Ovary (tissue), 10 donors: ENCODE measurements at places on chromosomes 6 and 20.
A peak's percentile ranks its signal among the peaks of the same experiment; 100 is the strongest.

DNA sequence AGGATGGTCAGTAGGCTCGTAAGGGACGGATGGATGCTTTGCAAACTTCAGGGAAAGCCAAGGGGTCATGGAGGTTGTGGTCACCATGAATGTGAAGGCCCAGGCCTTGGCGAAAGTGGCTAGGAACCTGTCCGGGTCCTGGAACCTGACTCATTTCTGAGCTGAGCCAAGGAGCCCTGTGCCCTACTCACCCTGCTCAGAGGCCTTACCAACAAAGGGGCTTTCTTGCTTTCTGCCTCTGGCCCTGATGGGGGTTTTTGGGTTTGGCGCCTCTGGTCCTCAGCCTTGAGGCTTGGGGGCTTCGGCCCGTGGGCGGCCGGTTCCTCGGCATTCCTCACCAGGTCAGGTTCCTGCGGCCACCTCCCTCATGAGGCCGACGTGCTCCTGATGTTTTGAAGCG lies 155.1 kb downstream of the DTNBP1 start:
- no peaks in the 10 kb centered on the region for H3K36me3 ChIP-seq
- no peaks in the 10 kb centered on the region for H3K27me3 ChIP-seq
- no peak for DNase-seq
- peaks cover 9% of the 10 kb centered on the region for H3K4me1 ChIP-seq
- no peak overlapping the region for H3K27ac ChIP-seq

GRCh38 chr6:3693831-3694230 lies 57.7 kb downstream of the PXDC1 start:
- H3K4me1 ChIP-seq, result no peaks in the 10 kb centered on the region

DNA sequence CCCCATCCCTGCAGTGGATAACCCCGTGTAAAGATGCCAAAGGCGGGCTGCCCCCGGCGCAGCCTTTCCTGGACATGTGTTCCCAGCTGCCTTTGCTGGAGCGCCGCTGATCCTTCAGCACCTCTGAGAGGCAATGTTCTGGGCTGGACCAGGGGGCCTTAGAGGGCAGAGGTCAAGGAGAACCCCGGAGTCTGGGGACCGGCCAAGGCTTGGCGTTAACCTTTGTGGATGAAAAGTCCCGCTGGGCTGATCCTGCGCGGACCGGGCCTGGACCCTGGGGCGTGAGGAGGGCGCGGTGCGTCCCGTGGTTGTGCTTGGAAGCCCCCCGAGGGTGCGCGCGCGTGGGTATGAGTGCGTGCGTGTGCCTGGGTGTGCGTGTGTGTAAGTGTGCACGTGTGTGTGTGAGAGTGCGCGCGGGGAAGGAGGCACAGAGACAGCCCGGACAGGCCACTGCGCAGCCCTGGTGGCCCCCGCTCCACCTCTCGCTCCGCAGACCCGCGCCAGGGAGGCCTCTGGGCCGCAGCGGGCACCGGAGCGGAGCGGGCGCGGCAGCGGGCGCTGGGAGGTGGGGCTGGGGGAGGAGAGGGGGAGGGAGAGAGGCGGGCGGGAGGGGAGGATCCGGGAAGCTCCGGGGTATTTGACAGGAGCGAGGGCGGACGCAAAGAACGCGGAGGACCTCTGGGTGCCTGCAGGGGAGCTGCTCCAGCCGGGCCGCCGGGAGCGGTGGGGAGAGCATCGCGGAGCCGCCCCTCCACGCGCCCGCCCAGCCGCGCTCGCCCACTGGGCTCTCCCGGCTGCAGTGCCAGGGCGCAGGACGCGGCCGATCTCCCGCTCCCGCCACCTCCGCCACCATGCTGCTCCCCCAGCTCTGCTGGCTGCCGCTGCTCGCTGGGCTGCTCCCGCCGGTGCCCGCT lies at the start of gene SMOC2:
Gene SMOC2 (plus strand): TSS at position 665 of the 914 bp plus-strand sequence. CDS start 187 bp downstream, at position 852.
- H3K27ac ChIP-seq, result peak within 1 kb of the TSS; percentile 70
- peak; percentile 83 for DNase-seq
- peaks cover 15% of the 10 kb centered on the region for H3K4me1 ChIP-seq
- no peaks in the 10 kb centered on the region for H3K27me3 ChIP-seq
- peak within 1 kb of the TSS; percentile 69 for H3K4me3 ChIP-seq
- H3K36me3 ChIP-seq, result no peaks in the 10 kb centered on the region

DNA sequence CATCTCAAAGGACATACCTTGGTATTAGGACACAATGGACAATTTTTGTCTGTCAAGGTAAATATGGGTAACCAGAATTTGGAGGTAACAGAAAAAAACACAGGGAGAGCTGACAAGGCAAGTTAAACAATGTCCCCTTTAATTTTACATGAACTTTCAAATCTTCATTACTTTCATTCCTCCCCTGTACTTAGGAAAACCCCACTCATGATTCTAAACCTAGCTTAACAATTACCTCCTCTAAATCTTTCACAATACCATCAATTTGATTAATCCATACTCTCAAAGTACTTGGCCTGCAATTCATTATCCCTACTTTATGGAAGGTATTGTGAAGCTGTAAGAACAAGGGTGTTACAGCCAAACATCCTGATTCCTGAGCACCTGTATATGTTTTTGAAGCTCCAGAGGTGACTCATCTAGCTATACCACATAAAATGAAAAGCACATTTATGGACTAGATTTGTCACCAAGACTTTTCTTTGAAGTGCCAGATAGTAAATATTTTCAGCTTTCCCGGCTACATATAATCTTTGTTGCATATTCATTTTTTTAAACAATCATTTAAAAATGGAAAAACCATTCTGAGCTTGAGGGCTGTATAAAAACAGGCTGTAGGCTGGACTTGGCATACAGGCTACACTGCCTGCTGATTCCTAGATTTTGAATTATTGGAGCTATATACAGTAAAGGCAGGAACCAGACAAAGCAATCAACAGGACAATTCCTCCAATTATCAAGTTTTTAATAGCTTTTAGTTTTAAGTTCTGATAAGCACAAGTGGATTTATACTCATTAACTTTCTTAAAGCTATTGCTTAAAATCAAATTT lies 22.9 kb downstream of the DEK start:
- no peaks in the 10 kb centered on the region for H3K36me3 ChIP-seq
- no peak for DNase-seq
- no peak overlapping the region for H3K4me3 ChIP-seq
- H3K27me3 ChIP-seq, result no peaks in the 10 kb centered on the region

DNA sequence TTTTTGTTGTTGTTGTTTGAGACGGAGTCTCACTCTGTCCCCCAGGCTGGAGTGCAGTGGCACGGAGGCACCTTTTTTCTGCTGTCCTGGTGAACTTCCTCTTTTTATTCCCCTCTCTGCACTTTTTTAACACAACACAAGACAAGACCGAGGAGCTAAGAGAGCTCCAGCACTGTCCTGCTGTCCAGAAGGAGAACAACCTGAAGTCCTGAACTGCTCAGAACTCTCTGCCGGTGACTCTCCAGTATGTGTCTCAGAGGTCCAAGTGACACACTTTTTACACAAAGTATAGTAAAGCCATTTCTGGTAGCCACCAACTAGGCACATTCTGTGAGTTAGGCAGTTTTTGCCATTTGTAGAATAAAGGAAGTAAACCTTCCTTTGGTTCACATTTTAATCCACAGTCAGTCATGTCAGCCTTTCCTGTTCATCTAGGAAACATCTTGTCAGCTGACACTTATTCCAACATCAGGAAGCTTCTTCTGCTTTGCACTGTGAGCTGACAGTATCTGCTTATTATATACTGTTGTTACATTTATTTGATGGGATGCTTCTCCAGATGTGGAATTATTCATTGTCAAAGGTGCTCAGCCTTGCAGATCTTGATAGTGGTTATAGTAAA lies 28.1 kb upstream of the TXNDC5 start:
- DNase-seq, result no peak
- H3K4me1 ChIP-seq, result no peaks in the 10 kb centered on the region
- no peak overlapping the region for H3K27ac ChIP-seq
- no peaks in the 10 kb centered on the region for H3K27me3 ChIP-seq
- no peaks in the 10 kb centered on the region for H3K36me3 ChIP-seq

GRCh38 chr6:7976485-7977056 lies 66.0 kb upstream of the TXNDC5 start:
- no peaks in the 10 kb centered on the region for H3K27me3 ChIP-seq
- peaks cover 8% of the 10 kb centered on the region for H3K4me1 ChIP-seq

DNA sequence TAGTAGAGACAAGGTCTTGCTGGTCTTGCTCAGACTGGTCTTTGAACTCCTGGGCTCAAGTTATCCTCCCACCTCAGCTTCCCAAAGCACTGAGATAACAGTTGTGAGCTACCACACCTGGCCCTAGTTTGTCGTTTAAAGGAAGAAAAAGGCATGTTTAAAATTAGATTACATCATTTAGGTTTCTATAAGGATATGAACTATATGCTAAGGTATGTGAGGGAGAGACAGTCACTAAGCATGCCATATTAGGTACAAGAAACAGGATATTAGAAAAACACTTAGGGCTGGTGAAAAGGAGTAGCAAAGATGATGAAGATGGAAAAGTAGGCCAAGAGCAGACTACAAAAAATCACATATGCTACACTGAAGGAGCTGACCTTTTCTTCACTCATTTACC lies 106.4 kb downstream of the ASCC3 start:
- DNase-seq, result no peak
- no peaks in the 10 kb centered on the region for H3K27me3 ChIP-seq
- no peak overlapping the region for H3K27ac ChIP-seq
- no peak overlapping the region for H3K4me3 ChIP-seq
- H3K4me1 ChIP-seq, result no peaks in the 10 kb centered on the region

- H3K4me3 ChIP-seq, result no peak overlapping the region
- H3K27ac ChIP-seq, result no peak overlapping the region
- no peak for DNase-seq
- H3K4me1 ChIP-seq, result peaks cover 2% of the 10 kb centered on the region
Measured at GRCh38 chr6:72133324-72133723, 247.0 kb downstream of the RIMS1 start.

DNA sequence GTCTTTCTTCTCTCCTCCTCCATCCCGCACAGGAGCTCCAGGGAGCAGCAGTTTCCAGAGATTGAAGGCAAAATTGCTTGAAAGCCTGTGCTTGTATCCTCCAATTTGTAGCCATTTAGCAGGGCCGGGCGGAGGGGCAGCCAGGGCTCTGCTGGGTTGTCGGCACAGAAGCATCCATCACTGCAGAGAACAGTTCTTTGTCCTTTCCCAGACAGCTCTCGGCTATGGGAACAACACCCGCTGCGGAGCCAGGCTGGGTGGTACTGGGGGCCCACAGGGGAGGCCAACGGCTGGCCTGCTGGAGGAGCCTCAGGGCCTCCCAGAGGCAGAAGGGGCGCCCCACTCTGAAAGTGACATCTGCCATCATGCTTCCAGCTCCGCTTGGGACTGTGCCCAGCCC lies 7.8 kb downstream of the HRH3 start:
- H3K4me1 ChIP-seq, result no peaks in the 10 kb centered on the region
- H3K27ac ChIP-seq, result no peak overlapping the region
- no peaks in the 10 kb centered on the region for H3K36me3 ChIP-seq
- H3K27me3 ChIP-seq, result no peaks in the 10 kb centered on the region

DNA sequence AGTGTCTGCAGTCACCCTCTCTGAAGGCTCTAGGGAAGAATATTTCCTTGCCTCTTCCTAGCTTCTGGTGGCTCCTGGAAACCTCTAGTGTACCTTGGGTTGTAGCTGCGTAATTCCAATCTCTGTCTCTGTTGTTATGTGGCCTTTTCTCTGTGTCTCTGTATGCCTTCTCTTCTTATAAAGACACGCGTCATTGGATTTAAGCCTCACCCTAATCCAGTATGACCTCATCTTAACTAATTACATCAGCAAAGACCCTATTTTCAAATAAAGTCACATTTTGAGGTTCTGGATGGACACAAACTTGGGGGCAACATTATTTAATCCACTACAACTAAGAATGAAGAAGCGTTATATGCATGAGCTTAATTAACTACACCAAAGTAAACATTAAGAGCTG lies 111.4 kb upstream of the ZNF184 start:
- DNase-seq, result no peak
- H3K27ac ChIP-seq, result no peak overlapping the region
- no peaks in the 10 kb centered on the region for H3K27me3 ChIP-seq
- no peaks in the 10 kb centered on the region for H3K4me1 ChIP-seq

DNA sequence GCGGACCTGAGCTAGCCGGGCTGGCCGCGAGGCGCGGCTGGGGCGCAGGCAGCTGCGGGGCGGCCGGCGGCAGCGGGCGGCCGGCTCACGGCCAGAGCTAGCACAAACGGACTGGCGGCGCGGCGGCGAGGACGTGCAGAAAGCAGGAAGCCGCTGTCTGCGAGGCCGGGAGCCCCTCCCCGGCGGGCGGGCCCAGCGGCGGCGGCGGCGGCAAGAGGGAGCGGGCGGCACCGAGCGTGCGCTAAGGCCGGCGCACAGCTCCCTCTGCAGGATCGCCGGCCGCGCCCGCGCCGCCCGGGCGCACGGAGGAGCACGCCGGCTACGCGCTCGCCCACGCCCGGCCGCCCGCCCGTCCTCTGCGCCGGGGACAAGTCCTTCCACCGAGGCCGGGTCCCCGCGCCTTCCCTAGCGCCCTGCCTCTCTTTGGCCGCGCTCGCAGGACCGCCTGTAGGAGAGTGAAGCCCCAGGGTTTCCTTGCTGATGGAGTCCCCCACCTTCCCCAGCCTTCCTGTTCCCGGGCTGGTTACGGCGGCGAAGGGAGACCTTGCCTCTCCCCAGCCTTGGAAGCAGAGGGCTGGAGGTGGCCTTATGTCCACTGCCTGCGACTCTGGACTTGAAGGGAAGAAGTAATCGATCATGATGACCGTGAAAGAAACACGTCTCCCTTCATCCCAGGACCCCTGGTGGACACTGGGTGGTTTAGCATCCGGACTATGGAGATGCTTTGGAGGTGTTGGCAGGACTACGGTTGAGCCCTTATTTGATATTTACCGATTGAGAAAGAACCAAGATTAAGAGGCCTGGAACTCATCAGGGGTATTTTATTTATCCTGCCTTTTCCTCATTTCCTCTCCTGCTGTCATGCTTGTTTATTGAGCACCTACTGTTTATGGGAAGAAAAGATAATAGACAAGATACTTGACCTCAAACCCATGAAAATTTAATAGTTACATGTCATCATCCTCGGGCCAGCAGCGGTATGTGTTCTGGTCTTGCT lies at the start of gene PREP:
Gene PREP (minus strand): TSS at position 144 of the 997 bp plus-strand sequence. CDS start 191 bp downstream, outside the sequence.
- peaks cover 6% of the 10 kb centered on the region for H3K4me1 ChIP-seq
- no peaks in the 10 kb centered on the region for H3K27me3 ChIP-seq
- peak within 1 kb of the TSS; percentile 54 for H3K27ac ChIP-seq

- DNase-seq, result no peak
- peaks cover 12% of the 10 kb centered on the region for H3K4me1 ChIP-seq
- H3K36me3 ChIP-seq, result no peaks in the 10 kb centered on the region
Measured at GRCh38 chr20:63807654-63808053, 23.4 kb downstream of the ZBTB46 start.

DNA sequence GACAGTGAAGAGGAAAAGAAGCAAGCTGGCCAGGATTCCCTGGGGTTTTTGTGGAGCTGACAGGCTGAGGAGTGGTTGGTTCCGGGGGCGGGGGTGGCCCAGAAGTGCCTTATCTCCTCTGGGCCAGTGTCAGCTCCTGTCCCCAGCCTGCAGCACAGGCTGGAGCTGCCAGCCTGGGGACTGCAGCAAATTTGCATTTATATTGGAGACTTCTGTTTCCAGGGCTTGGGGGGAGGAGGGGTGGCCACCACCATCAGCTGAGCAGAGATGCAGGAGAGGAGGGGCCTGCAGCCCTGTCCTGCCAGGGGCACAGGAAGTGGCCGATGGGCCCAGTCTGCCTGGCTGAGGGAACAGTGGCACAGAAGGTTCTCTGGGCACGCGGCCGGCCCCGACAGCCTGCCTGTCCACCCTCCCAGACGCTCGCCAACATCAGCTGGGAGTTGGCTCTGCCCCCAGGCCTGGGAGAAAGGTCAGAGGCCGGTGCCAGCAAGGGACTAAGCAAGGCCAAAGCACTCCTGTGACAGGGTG lies 24.3 kb upstream of the SCRT2 start:
- DNase-seq, result no peak
- no peaks in the 10 kb centered on the region for H3K27me3 ChIP-seq
- H3K36me3 ChIP-seq, result no peaks in the 10 kb centered on the region
